ENCODE measurements at places on chromosomes 1 and 21.

- DNase-seq: no peak
These were observed 4.2 kb downstream of the TMEM51 start for GRCh38 chr1:15157524-15158399.

DNA sequence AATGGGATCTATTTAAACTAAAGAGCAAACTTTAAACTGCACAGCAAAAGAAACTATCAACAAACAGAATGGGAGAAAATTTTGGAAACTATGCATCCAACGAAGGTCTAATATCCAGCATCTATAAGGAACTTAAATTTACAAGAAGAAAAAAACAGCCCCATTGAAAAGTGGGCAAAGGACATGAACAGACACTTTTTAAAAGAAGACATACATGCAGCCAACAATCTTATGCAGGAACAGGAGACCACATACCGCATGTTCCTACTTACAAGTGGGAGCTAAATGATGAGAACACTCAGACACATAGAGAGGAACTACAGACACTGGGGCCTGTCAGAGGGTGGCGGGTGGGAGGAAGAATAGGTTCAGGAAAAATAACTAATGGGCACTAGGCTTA, 149.6 kb downstream of the RPS6KC1 start:
- no peak for DNase-seq

DNA sequence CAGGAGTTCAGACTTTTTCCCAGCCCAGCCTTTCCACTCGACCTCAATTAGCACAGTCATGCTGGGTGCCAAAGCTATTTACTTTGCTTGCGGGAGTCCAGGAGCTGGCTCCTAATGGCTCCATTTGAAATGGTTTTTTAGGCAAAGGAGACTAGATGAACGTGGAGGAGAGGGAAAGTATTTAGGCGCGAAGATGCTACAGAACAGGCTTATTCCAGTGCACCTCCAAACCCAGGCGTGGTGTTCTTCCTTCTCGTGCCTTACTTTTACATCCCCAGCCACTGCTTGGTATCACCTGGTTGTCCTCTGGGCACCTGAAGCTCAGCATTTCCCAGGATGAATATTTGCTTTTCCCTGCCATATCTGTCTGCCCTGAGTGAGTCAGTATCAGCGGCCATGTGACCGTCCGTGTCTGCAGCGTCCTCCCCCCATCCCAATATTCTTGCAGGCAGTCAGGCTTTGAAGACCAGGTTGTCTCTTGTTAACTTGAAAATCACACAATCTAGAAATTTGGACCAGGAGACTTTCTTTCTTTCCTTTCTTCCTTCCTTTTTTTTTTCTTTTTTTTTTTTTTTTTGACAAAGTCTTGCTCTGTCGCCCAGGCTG, 198.5 kb downstream of the DYRK1A start:
- peak; percentile 45 for DNase-seq

- DNase-seq: peak; percentile 70
These were observed 54.1 kb downstream of the MRPL37 start for GRCh38 chr1:54254055-54254454.

DNA sequence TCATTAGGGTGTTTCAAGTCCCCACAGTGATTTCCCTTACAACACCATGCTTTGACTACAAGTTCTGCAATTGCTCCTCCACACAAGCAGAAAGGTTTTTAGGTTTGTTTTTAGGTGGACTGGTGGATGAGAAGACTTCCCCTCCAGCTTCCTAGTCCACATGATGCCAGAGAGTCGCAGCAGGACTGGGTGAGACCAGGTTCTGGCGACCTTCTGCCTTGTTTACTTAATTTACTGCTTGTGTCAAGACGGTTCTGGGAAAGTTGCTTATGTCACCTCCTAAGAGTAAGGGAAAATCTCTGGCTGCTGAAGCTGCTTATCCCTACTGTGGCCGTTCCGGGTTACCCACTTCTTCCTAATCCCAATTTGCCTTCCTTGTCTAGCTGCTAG, 76.4 kb downstream of the GLUL start:
- DNase-seq: no peak

- no peak for DNase-seq
These were observed 203.0 kb downstream of the RWDD3 start for GRCh38 chr1:95437011-95437410.

GRCh38 chr21:44331209-44331608, 8.0 kb downstream of the CFAP410 start:
- no peak for DNase-seq

DNA sequence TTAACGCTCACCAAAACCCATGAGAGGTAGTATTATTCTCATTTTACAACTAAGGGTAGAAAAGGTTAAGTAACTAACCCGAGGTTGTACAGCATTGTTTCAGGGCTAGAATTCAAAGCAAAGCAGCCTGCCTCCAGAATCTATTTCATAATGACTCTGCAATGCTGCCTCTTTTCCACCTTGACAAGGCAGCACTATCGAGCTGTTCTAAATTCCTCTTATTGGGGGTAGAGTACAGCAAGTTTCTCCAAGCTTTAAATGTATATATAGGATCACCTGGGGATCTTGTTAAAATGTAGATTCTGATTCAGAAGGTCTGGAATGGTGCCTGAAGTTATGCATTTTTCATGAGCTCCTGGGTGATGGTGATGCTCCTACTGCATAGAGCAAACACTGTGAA, 30.1 kb downstream of the WNT2B start:
- no peak for DNase-seq

DNA sequence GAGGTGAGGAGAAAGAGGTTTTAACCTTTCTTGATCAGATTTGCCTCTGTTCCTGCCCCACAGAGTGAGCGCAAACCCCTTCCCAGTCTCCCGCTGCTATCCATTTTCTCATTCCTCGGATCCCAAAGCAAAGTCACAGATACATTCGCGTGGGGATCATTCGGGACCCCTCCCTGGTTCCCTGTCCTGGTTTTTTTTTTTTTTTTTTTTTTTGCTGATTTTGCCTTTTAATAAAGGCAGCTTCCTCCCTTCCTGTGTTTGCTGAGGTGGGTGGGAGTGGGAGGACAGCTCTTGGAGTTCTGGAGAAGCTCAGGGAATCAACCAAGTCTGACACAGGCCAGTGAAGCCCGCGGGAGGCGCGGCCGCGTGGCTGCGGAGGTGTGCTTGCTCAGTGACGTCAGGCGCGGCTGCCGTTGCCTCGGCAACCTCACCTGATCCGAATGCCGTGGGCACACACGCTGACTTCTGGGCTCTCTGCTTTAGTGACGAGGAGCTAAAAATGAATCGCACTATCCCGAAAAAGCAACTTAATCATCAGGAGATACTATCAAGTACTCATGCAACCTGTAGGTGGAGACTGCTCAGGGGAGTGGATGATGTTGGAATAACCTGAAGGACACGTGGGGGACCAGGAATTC, 106.4 kb downstream of the TBX19 start:
- DNase-seq: peak; percentile 49

- no peak for DNase-seq
These were observed 11.8 kb upstream of the S100B start for GRCh38 chr21:46616656-46617055.

GRCh38 chr1:180785291-180785690, 127.4 kb upstream of the KIAA1614 start:
- no peak for DNase-seq

DNA sequence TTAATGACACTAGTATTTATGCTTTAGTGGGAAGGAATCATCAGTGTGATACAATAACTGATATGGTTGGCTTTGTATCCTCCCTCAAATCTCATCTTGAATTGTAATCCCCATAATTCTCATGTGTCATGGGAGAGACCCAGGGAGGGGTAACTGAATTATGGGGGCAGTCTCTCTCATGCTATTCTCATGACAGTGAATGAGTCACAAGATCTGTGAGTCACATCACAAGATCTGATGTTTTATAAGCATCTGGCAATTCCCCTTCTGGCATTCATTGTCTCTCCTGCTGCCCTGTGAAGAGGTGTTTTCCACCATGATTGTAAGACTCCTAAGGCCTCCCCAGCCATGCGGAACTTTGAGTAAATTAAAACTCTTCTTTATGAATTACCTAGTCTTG, 1760.3 kb downstream of the NCAM2 start:
- no peak for DNase-seq

- DNase-seq: no peak
These were observed 33.5 kb downstream of the CFAP74 start for GRCh38 chr1:1969953-1970716.

GRCh38 chr1:248613742-248614141, 16.2 kb upstream of the OR2T10 start:
- no peak for DNase-seq

GRCh38 chr1:113101588-113101987, 28.6 kb downstream of the LRIG2 start:
- DNase-seq: no peak

GRCh38 chr1:92915547-92915946, 45.7 kb downstream of the DIPK1A start:
- no peak for DNase-seq

- no peak for DNase-seq
These were observed 3.7 kb downstream of the IFI6 start for GRCh38 chr1:27668121-27668807.

- no peak for DNase-seq
These were observed 14.2 kb downstream of the TTC34 start for GRCh38 chr1:2787163-2787911.

DNA sequence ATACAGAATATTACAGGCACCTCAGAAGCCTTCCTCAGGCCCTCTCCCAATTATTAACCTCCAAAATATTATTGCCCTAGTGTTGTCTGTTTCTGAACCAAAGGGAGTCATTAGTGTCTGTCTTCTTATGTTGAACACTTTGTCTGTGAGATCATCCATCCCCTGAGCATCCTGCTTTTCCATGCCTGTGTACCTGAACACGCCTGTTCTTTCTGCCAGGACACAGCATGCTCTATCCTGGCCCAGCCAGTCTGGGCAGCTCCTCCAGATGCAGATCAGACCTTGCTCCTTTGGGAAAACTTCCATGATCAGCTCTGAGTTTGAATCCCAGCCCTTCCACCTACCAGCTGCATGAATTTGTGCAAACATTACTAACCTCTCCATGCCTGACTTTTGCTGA, 11.0 kb upstream of the CDC42 start:
- DNase-seq: no peak

DNA sequence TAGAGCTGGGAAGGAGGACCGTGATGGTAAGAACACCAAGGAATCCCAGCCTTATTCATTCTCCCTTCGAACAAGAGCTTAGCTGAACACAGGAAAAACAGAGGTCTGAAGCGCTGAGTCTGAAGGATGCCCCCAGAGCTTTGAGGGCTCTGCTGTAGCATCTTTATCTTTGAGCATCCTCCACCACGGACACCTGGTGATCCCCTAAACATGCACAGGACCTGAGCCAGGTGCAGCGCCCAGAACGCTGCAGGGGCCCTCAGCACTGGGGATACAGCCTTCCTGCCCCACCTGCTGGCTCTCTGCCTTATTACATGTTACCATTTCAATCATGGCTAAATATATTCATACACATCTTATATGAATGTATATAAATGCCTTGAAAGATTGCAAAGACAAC, 7.7 kb upstream of the GPATCH4 start:
- DNase-seq: peak; percentile 68

- no peak for DNase-seq
These were observed 7.5 kb downstream of the CTPS1 start for GRCh38 chr1:40986956-40987355.

DNA sequence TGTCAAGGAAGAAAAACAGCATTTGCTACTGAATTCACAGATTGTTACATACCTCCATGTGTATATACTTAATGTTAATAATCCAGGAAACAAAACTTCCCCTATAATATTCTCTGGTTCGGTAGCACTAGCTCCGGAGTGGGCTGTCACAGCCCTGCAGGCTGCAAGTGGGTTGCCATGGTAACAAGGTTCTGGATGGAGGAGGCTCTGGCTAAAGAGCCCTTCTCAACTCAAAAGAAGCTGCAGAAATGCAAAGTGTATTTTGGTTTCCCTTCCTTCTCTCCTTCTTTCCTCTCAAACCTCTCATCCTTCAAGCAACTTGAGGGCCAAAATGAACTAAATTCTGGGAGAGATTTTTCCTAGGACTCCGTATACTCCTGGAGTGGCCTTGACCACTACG, 45.2 kb downstream of the ASTN1 start:
- no peak for DNase-seq

GRCh38 chr1:174000371-174000770, 21.8 kb downstream of the RC3H1 start:
- no peak for DNase-seq

DNA sequence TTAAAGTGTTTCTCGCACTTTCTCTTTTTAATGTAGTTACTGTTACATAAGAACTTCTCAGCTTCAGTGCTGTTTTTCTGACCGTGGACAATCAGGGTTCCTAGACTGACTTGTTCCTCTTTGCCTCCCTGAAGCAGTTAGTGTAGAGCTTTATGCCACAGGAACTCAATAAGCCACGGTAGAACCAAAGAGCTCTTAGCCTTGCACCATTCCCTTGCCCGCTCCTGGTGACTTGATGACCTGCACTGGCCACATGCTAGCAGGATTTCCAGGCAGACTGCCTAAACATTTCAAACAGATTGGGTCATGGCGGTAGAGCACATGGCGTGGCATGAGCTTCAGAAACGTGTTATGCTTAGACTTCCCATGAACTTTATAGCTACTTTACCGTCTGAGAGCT, 18.8 kb upstream of the FASLG start:
- DNase-seq: no peak

DNA sequence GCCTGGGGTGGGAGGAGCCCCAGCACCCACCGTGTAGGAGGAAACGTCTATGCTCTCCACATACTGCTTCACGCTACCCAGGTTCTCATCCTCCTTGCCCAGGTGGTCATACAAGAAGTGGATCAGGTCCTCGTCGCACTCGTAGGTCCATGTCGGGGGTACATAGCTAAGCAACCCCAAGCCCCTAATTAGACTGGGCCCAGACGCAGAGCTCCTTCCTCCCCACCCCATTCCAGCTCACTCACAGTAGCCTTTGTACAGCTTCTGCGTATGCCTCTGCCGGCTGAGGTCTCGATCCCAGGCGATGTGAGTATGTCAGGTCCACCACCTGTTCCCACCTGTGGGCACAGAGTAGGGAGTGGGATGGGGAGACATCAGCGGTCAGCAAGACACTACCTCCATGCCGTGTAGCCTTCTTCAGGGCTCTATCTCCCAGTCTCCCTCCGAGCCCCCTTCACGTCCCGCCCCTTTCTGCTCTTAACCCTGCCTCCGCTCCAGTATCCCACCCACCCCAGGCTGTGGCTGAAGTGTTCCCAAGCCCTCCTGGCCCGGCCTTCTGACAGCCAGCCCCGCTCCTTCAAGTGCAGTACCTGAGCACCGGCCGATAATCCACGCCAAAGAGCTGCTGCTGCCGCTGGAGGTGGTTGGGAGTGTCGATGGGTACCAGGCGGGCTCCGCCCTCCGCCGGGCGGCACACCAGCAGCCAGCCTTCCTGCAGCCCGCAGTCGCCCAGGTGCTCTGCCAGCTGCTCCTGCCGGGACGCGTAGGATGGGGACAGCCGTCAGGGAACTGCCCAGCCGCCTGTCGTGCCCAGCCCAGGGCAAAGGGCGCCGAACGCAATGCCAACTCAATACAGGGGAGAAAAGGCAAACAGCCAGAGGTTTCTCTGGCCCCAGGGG, 919 bp downstream of the HECTD3 start:
- DNase-seq: no peak

DNA sequence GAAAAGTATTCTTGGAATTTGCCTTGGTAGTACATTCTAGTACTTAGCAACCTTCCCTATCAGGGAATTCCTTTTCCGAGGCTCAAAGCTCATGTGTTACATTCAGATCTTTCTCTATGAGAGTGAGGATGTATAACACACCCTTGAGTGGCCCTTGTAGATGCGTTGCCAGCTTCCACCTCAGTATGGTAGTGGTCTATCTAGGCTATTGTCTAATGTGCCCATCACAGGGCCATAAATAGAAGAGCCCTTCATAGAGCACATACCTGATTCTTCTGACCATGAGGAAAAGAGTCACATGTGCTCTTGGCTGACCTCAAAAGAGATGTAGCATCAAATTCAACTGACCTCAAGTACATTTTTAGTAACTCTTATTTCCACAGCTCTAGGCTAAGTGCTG, 14.0 kb upstream of the ZC3H11B start:
- no peak for DNase-seq

- no peak for DNase-seq
These were observed 21.5 kb upstream of the TTC39A start for GRCh38 chr1:51351907-51352306.
